Activated T-cell treated with anti-CD3 and anti-CD28 coated beads, Interleukin-2, amount 50 U/mL, for 72 hours (primary cell): ENCODE measurements at places on chromosomes 3 and 15.

GRCh38 chr3:107493134-107493533 lies 29.6 kb upstream of the BBX start:
- DNase-seq, result no peak

- no peak for DNase-seq
Measured at GRCh38 chr15:91067036-91067435, 33.0 kb upstream of the SV2B start.

DNA sequence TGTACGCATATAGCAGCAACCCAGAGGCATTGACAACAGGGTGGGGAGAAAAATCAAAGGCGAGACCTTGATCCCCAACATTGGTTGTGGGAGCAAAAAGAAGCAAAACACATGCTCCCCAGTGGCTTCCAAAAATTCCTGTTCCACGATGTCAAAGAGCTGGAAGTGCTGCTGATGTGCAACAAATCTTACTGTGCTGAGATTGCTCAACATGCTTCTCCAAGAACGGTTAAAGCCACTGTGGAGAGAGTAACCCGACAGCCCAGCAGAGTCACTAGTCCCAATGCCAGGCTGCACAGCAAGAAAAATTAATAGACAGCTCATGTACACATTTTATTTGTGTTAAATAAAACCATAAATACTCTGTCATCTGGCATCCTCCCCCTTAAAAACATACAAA lies 179.9 kb upstream of the PFN2 start:
- no peak for DNase-seq

GRCh38 chr3:50807266-50807665 lies 132.5 kb downstream of the DOCK3 start:
- no peak for DNase-seq

DNA sequence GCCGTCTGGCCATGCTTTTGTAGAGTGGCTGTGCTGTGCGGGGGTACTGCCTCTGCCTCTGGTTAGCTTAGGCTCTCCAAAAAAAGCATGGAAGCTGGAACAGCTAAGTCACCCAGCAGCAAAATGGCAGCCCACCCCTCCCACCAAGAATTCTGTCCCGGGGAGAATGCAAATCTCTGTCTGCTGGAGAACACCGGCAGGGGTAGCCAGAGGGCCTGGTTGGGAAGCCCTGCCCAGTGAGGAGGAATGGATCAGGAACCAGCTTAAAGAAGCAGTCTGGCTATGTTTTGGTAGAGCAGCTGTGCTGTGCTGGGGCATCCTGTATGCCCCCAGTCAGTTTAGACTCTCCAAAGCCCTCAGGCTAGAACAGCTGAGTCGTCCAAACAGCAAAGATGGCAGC lies 56.2 kb upstream of the PTPRG start:
- DNase-seq, result no peak

GRCh38 chr15:28919201-28919635 lies 33.4 kb downstream of the APBA2 start:
- peak; percentile 50 for DNase-seq

GRCh38 chr3:168611826-168612225 lies 516.1 kb upstream of the GOLIM4 start:
- no peak for DNase-seq

DNA sequence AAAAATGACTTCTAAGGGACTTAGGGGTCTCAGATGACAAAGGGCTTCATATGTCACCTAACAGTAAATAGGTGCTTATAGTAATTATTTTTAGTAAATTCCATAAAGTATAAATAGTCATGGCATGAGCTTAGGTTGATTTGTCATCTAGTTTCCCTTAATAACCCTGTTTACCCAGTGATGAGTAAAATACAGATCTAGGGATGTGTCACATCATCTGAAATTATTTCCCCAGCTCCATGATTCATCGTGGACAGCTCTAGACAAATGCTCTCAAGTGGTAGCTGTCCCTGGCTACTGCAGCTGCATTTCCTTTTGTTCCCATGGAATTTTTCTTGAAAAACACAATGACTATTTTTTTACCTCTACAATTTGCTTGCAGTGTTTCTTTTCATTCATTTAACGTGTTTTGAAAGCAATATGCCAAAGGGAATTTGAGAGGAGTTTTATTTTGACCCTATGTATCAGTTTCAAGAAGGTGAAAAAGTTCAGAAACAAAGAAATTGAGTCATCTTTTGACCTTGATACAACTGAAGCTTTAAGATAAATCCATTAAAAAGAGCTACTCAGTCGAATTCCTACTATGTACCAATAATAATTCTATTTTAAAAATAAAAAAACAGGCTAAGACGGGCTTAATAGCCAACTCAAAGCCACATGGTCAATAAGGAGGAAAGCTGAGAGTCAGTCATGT lies 241.6 kb downstream of the KCNMB2 start:
- no peak for DNase-seq

GRCh38 chr3:65785065-65785645 lies 253.6 kb downstream of the MAGI1 start:
- DNase-seq, result peak; percentile 2

- no peak for DNase-seq
Measured at GRCh38 chr3:24215502-24215901, 270.4 kb downstream of the NR1D2 start.

DNA sequence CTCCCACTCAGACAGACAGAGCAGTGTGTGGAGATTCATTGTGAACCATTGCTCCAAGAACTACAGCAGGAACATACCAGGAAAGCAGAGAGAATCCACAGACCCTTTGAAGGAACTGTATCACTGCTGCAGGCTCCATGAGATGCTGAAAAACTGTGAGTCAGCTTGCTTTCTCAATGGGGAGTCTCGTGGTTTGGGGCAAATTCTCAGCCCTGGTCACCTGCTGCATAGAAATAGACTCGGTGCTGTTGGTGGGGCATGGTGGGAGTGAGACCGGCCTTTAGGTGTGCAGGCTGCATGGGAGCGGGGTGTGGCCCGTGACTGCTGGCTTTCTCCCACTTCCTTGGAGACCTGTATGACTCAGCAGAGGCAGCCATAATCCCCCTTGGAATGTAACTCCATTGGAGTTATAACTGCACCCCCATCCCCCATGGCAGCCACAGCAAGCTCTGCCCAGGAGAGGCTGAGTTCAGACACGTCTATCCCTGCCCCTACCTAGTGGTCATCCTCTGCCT lies 35.6 kb downstream of the ALCAM start:
- no peak for DNase-seq

GRCh38 chr3:191592105-191592504 lies 131.1 kb downstream of the PYDC2 start:
- no peak for DNase-seq

DNA sequence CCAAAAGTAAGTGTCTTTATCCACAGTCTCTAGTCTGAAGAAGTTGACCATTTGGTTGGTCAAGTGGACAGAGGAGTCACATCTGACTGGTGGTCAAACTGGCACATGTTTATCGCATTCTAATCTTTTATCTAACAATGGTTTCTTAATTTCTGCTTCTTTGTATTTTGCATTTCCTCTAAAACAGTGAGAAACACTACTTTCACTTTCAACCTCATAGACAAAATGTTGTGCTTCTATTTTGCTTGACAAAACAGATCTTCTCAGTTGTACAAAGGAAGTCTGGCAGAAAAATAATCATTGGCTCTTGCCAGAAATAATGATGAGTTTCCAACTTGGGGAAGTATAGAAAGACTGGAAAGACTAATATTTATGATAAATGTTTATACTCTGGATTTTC lies 103.9 kb downstream of the MME start:
- no peak for DNase-seq

- DNase-seq, result no peak
Measured at GRCh38 chr3:20380295-20380694, 194.3 kb upstream of the SGO1 start.

DNA sequence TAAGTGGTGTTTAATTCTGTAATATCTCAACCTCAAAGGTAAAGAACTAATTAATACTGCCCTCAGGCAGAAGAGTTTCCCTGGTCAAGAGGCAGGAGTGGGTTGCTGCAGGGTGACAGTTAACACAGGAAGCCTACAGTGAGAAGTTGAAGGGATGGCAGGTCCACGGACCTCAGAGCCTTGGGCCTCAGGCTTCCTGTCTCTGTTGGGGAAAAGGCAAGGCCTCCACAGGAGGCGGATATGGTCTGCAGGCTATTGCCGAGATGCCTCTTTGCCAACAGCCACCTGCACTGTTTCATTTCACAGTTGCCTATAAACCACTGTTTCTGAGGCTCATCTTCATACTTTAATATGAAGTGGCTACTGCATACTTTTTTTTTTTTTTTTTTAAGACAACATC lies 33.3 kb upstream of the RPN1 start:
- no peak for DNase-seq

DNA sequence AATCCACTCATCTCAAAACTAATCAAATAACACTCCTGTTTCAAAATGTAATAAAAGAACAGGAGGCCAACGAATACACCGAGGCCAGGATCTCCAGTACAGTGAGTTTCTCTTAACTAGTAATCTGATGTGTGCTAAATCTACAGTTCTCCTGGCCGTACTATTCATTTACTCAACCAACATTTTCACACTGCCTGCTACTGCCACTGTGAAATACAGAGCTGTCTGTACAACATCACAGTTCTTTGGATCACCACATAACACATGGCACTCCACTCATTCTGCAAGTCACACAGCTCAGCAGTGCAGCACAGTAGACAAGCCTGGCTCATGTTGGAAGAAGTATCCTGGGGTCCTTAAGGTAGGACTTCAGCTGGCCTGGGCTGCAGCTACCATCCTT lies 21.9 kb downstream of the RIOX2 start:
- no peak for DNase-seq

DNA sequence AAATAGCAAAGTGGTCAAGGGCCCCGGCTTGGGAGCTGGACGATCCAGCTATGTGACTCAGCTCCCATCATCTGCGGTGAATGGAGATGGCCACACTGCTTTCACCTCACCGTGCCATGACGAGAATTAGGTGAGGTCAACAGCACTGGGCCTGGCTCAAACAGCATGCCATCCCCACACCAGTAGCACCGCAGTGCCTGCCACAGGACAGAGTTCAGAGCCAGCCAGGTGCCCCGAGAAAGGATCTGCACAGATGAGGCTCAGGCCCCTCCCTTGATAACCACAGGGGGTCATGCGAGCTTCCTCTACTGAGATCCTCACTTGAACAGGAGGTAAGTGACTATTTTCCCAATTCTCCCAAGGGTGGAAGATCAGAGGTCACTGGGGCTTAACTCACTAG lies 29.4 kb downstream of the ZXDC start:
- no peak for DNase-seq

- DNase-seq, result peak; percentile 47
Measured at GRCh38 chr3:38004415-38005075, 14.0 kb downstream of the VILL start.

GRCh38 chr3:112611752-112612515 lies 29.0 kb downstream of the CCDC80 start:
- no peak for DNase-seq

DNA sequence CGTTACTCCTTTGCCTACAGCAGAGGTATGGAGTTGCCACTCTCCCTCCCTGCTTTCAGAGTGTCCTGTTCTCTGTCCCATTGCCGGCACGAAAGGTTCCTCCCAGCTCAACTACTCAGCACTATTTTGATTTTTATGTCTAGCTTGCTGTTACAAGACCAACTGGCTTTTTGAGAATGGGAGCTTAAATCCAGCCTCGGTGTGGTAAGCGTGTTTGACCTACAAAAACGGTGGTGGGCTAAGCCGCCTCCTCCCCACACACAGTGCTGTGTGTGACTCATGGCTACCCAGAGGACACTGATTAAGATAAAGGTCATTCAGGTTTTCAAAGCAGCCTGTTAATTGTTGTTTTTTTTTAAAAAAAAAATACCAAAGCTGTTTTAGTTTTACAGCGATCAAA lies 64.5 kb downstream of the LRTM1 start:
- no peak for DNase-seq

- no peak for DNase-seq
Measured at GRCh38 chr3:124420392-124420791, 309.9 kb upstream of the UMPS start.

- no peak for DNase-seq
Measured at GRCh38 chr3:69890691-69891090, 108.8 kb upstream of the SAMMSON start.

DNA sequence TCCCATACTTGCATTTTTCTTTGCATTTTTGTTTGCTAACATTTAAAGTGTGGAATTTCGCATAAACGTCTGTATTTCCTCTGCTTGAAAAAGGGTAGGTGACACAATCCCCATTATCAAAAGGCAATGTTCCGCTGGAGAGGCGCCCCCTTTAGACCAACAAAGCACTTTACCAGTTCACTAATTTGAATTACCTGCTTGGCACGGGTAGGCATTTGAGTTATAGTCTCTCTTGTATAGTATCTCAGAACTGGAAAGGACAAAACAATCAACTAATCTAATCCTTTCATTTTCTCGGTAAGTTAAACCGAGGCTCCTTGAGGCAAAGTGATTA lies 775 bp upstream of the CCDC39 start:
- DNase-seq, result peak; percentile 28

DNA sequence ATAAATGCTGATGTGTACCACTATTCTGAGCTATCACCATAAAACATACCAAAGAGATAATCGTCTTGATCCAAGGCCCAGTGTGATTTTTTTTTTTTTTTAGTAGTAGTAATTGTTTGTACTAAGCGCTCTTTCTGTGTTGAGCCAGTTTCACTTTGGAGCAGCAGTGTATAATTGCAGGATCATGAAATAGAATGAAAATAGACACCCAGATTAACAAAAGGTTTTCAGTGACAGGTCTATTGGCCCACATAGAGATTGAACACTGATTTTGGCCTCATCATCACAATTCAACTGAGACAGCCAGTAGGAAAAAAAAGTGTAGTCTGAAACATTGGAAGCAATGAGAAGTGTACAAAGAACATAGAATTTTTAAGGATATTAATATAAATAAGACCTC lies 749.8 kb downstream of the NAALADL2 start:
- DNase-seq, result no peak

DNA sequence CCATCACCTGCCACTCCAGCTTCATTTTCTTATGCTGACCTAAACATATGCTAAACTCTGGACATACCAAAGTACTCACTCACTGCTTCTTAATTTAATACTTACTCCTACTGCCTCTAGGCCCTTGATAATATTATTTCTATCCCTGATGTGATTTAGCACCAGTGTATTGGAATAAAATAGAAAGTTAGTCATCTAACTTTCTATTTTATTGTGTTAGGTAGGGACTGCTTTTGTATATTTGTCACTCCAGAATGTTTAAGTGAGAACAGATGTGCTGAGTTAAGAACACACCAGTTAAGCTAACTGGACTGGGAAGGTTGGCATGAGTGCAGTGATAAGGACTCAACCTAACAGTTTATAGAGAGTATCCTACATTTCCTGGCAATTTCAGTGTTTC lies 6.5 kb upstream of the CLDN16 start:
- no peak for DNase-seq

- no peak for DNase-seq
Measured at GRCh38 chr3:132556508-132557159, 40.4 kb upstream of the ACKR4 start.
